ENCODE measurements at places on chromosomes 4 and X.

DNA sequence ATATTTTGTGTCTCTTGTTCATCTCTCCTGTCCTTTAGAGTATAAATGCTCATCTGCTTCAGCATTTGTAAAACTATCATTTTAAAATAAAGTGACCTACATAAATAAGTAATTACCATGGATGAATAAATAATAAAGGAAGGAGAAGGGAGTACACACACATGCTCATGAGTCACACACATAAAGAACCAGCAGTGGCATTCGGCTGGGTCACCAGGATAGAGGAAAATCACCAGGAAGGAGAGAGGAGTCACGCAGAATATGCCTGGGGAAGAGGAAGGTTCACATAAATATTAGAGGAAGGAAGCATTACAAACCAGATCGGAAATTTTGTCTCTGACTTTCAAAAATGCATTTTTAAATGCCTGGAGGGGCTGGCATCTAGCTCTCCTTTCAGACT is 38.5 kb upstream of the MED14 start:
- DNase-seq, result no peak

DNA sequence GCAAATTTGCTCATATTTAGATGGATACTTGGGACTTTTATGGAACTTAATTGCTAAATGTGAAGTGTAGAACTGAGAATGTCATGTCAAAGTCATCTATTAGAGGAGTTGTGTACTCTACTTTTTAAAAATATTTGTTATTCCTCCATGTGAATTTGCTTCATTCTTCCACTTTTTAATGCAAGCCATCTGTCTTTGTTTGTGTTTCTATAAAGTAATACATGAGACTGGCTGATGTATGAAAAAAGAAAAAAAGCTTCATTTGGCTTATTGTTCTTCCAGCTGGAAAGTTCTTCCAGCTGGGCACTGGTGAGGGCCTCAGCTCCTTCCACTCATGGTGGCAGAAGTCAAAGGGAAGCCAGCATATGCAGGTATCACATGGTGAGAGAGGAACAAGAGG is 114.6 kb upstream of the GRID2 start:
- peak; percentile 17 for DNase-seq

GRCh38 chr4:60155088-60155487 is 1045.0 kb upstream of the ADGRL3 start:
- DNase-seq, result no peak

DNA sequence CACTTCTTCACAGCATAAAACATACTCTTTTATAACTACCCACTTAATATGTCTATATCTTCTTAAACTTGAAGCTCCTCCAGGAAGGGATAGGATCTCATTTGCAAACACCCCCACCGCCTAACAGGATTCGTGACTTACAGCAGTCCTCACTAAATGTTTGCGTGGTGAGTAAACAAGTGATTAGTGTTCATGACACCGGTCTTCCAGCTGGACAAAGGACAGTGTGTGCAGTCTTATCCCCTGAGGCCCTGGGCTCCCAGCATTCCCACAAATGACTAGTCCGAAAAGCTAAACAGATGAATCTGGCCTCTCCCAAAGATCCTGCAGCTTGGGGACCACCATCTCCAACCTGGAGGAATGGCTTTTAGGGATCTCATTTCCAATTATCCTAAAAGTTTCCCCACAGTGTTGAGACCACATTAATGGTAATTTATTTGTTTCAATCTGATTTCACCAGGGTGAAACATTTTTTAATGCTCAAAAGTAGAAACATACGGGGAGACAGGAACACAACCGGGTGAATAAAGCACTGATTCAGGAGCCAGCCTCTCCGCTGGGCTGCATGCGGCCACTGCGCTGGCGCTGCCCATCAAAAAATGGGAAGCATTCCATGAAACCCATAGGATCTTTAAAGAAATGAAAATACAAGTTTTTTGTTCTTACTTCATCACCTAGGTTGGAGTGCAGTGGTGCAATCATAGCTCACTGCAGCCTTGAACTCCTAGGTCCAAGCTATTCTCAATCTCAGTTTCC is 69.2 kb downstream of the HADH start:
- DNase-seq, result no peak

GRCh38 chrX:106039920-106040319 is 1.4 kb upstream of the SERPINA7 start:
- DNase-seq, result no peak

DNA sequence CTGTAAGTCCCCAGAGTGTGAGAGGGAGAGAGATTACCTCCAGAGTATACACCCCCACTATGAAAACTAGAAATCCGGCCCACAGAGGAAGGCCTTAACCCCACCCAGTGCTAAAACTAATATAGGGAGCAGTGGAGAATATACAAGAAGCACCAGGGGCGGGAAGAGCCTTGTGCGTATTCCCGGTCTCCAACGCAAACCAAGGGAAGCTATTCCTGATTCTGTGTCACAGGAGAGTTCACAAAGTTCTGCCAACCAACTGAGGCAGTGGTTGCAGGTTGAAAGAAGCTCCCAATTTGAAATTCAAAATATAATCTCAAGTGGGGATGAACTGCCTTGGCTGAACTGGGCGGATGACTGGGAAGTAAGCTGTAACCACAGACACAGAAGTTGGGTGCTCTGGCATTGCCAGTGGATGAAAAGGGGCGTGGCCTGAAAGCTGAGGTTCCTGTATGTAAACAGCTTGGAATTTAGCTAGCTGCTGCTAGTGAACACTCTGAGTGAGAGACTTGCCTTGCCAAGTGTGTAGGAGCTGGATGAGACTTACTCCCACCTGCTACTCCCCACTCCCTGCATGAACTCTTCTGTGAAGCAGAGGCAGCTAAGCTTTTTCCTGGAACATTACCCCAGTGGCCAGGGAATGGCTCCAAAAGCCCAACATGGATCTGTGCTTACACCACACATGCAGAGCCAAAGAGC is 32.7 kb downstream of the ELF2 start:
- peak; percentile 56 for DNase-seq

GRCh38 chr4:110371016-110371770 is 104.8 kb upstream of the ENPEP start:
- no peak for DNase-seq

DNA sequence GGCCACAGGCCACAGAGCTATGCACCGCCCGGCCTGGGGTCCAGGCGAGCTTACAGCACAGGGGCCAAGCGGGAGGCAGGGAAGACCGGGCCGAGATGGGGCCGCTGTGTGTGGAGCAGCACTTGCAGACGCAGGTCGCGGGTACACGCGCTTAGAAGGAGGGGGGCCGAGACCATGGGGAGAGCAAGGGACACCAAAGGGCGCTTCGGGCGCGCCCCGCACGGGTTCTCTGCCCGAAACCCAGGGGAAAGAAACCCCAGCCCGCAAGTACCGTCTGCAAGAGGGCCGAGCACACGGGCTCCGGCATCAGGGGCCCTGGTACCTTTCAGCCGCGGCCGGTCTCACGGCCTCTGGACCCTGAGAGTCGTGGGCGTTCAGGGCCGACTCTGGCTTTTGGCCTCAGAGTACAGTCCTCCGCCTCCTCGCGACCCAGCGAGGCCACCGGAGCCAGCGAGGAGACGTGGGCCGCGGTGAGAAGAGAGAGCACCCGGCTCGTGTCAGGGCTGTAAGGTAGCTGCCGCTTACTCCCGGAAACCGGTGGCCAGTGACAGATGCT is 342 bp downstream of the EOLA2 start:
- no peak for DNase-seq

DNA sequence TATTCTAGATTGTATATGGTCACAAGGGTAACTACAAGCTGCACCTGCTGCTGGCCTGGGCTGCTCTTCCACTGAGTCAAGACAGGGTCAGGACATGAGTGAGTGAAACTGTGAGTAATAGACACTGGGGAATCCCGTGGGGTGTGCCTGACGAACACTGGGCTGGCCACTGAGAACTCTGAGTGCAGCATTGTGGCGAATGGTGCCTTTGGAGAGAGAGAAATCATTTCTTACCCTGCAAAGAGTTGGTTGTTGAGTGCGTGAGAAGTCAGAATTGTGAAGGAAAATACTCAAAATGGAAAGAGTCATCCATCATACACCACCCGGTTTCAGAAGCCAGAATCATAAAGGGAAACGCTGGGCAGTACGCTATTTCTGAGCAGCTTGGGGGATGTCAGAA is 43.1 kb upstream of the LSM6 start:
- no peak for DNase-seq

DNA sequence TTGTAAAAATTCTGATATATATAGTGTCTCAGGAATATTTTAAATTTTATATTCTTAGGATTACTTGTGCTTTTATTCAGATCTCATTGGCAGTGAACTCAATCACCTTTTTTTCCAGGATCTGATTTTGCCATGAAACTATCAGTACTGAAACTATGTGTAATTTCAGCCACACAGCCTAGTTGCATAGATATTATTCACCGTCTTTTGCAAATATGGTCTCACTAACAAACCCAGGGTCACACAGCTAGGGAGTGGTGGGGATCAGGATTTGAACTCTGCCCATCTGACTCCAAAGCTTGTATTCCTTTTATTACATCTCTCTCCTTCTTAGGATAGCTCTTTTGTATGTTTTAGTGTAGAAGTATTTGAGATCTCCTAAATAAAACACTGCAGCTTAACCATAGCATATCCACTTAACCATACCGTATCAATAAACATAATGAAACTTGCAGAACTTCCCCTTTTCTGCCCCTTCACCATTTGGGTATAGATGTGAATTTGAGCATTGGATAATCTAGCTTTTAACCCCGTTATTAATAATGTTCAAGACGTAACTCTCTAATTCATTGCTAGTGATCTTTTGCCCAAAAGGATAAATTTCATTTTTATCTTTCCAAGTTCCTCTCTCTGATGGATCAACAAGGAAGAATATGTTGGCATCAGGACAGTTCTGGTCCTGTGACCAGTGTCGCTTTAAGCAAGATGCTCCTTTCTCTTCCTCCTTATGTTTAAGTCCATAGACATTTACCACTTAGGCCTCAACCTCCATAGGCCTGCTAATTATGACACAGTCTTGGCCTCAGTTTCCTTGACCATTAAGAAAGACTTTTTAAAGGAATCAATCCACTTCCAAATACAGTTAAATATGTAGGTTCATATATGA is 74.6 kb downstream of the RAPGEF2 start:
- no peak for DNase-seq

GRCh38 chr4:17155486-17155885 is 257.0 kb upstream of the LDB2 start:
- no peak for DNase-seq

GRCh38 chr4:140057701-140058100 is 96.3 kb downstream of the MAML3 start:
- no peak for DNase-seq

DNA sequence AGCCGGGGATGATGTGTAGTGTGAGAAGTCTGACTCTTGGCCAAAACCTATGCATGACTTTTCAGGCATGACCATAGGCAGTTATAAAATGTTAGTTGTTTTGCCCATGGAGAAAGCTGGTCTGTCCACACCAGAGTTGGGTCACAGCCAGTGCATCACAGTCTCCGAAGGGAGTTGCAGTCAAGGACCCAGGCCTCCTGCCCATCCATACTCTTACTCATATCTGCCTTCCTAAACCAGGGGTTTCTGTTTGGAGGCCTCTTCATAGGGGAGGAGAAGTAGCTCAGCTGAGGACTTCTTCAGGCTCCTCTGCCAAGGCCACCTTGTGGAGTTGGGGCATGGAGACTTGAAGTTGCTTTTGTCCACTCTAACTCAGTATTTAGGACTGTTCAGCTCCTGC is 1008.3 kb downstream of the PCDH18 start:
- no peak for DNase-seq
